ENCODE measurements at places on chromosomes 4 and X.

GRCh38 chrX:55011294-55011693 is 11.1 kb downstream of the APEX2 start:
- DNase-seq: no peak

DNA sequence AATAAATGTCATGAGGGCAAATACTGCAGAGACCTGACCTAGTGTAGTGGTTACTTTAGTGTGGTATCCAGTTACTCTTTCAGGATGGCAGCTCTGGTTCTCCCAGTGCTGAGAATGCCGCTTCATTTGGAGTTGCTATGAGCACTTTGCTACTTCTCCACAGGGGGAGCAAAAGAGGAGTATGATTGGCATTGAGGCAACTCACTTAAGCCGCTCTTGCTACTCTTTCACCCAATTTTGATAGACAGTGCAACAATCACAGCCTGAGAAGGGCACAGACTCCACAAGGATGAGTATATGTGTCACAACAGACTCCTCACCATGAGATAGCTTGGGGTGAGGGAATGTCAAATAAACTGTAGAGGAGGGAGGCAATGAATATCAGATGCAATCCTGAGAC is 81.2 kb downstream of the NPY1R start:
- no peak for DNase-seq

- no peak for DNase-seq
Observed at GRCh38 chr4:48499551-48500066, 9.6 kb downstream of the ZAR1 start.

GRCh38 chrX:15215366-15215765 is 54.5 kb downstream of the ASB9 start:
- DNase-seq: no peak

GRCh38 chr4:148092316-148093014 is 349.7 kb downstream of the NR3C2 start:
- no peak for DNase-seq

DNA sequence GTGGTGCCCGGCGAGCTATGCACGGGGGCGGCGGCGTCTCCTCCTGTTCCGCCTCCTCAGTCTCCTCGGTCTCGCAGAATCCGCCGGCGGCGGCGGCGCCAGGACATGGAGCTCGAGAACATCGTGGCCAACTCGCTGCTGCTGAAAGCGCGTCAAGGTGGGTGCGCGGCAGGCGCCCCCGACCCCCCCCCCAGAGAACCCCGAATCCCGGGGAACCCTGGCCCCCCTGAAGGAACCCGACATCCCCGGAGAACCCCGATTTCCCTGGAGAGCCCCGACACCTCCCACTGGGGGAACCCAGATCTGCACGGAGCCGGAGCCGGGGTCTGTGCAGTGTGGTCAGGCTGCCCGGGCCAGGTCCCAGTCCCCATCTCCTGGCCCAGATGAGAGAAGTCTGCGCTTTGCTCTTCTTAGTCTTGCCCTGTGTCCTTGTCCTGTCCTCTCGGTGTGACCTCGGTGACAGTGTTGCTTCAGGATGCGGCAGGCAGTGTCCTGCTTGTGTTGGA is 648 bp downstream of the GRK4 start:
- no peak for DNase-seq

DNA sequence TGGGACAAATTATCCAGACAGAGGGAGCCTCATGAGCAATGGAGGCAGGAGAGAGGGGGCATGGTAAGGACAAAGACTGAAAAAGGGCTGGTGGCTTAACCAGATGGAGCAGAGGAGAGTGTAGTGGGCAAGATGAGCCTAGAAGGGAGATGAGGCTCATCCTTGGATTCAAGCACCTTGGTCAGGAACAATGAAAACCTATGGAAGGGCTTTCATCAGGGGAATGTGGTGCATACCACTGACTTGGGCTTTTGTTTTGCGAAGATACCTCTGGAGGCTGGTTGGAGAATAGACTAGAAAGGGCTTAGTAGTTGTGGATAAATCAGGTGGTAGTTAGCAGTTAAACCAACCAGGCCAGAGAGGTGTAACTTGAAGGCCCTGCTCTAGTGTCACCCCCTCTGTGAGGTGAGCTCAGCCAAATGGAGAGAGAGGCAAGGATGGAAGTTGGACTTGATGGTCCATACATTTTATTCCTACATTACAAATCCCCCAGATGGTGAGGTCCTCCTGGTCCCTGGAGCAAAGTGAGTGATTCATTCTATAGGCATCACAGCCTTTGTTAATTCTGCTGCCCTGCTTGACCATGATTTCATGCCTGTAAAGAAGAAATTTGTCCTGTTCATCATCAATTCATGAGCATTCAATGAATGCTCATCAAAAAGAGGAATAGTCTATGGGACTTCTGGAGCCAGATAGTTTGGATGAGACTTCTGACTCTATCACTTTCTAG is 264.8 kb upstream of the IGFBP7 start:
- DNase-seq: no peak

- no peak for DNase-seq
Observed at GRCh38 chr4:62301500-62301899, 1101.4 kb downstream of the ADGRL3 start.

GRCh38 chr4:100826808-100827548 is 309.2 kb upstream of the EMCN start:
- no peak for DNase-seq

DNA sequence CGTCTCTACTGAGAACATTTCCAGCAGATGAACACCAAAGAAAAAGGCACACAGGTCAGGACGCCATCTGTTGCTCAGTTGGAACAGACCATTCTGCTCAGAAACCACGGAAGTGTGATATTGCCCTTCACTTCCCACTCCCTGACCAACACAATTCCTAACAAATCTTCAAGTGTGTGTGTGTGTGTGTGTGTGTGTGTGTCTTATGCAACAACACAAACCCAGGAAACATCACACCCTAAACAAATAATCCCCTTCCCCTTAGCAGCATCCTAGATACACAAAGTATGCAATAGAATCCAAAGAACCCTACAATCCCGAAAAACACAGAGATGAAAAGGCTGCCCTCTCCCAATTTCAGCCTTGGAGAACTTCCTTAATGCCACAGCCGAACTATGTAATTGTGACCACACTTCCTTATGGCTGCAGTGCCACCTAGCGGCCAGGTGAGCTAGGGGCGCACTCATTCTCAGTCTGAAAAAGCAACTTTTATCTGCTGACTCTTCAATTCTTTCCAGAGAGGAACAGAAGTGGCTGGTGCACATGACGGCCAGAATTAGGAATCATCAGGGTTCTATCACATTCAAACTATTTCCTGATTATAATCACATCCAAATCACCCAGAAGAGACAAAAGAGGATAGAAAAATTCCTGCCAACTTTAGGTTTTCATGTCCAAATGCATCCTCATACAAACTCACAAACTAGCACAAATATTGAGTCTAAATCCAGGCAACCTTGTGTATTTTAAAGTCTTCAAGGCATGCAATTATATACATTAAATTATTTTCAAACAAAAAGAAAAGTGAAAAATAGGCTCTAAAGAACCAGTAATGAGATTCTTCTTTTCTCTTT is 164.9 kb downstream of the DHX15 start:
- peak; percentile 39 for DNase-seq

GRCh38 chr4:136741468-136741867 is 790.8 kb downstream of the PCDH18 start:
- no peak for DNase-seq

GRCh38 chr4:74536557-74536956 is 91.6 kb downstream of the AREG start:
- DNase-seq: no peak

DNA sequence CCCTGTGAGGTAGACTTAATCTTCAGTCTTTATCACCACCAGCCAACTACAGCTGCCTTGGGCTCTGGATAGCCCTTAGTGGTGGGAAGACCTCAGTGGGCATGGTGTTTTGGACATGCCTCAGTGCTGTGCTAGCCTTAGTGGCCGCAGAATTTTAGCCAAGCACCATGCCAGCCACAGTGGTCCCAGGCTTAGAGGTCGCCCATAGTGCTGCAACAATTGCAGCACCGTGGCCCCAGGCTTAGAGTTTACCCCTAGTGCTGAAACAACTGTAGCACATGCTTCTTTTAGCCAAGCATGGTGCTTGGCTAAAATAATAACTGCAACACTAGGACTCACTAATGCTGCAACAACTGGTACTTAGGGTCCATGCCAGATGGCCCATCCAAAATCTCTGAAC is 38.9 kb upstream of the SULT1B1 start:
- no peak for DNase-seq
